Fibroblast of the conjunctiva (primary cell): ENCODE measurements at places on chromosomes 6 and 20.

GRCh38 chr20:38303908-38304379, at the start of gene BPI:
Gene BPI (plus strand): TSS chr20:38304156. CDS start chr20:38304224, 68 bp downstream.
- no peak for DNase-seq

DNA sequence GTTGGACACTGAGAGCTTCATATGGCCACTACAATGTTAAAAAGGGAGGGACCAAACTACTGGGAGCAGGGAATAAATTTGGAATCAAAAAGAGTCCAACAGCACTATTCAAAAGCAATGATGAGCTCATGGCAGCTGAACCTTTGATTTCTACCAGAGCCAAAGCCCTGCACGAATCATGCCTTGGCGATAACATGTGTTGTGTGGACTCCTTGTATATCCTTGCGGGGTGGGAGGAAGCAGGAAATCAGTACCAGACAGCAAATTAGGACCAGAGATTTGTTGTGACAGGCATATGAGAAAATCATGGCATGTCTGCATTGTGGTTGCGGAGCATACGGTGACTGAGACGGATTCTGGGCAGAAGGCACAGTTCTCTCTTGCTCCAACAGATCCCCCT, 85.6 kb upstream of the EMILIN3 start:
- DNase-seq = no peak

DNA sequence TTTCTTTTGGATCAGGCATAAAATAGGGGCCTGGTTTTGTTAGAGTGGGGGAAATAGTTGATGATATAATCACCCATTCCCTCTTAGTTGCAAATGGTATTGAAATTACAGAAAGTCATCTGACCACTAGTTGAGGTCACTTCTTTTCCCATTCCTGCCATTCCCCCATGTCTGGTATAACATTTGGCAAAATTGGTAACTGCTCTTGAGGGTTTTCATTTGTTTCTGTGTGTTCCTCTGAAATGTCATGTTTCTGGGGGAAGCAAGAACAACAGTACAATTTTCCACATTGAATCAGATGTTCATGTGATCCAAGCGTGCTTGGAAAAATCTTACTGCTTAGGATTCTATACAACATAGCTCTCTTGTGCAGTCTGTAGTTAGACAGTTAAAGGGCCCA, 7.3 kb downstream of the AIG1 start:
- DNase-seq = no peak

DNA sequence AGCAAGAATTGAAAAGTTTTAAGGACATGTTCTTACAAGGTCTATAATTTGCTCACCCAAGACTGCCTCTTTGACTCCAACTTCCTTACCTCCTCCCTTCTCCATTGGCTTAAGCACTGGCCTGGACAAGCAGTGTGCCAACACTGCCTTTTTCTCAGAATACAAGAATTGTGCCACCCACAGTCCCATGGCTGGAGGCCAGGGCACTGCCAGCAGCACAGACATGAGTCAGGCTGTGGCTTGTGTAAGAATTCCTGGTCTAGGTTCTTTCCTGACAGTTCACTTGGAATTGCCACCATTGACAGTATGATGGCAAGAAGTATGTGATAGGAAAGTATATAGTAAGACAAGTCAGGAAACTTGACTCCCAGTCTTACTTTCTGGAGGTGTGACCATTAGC, 202.7 kb upstream of the MARCKS start:
- no peak for DNase-seq

DNA sequence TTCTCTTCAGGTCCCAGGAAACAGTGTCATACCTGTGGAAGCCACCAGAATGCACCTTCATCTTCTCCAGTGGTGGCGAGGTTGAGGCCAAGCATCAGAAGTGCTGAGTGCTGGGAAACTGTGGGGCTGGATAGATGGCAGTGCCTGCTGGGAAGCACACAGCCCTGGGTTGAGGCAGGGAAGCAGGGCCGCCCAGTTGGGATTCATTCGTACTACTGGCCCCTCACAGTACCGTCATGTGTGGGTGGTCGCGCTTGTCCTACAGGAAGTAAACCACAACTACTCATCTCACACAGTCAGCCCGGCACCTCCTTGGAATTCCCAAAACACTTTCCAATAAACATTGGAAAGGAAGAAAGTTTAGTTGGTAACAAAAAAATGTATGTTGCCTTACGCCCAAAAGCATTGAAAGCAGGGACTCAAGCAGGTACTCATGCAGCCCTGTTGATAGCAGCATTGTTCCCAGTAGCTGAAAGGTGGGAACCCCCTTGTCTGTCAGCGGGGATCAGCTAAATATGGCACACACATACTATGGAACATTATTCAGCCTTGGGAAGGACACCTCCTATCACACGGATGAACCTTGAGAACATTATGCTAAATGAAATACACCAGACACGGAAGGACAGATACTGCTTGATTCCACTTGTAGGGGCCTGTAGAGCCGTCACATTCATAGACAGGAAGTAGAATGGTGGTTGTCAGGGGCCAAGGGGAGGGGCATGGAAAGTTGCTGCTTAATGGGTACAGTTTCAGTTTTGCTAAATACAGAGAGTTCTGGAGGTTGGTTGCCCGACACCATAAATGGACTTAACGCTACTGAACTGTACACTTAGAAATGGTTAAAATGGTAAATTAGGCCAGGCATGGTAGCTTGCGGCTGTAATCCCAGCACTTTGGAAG, 162.7 kb downstream of the MTHFD1L start:
- no peak for DNase-seq

GRCh38 chr20:57682184-57683101, 27.4 kb downstream of the PMEPA1 start:
- DNase-seq = no peak

DNA sequence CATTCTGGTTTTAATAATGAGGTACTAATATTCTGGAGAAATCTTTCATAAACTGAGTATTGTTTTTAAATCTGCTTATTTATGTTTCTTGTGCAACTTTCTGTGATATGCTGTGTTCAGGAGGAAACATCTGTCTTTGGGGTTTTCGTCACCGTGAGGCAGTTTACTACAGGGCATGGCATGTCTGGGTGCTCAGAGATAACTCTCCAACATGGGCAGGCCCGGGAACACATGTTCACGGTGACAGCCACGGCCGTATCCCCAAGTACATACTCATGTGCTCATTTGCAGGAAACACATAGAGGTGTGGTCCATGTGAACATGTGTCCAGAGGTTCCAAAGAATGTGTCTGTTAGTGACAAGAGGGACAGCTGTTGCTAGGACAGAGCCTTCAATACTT, 62.1 kb upstream of the CNKSR3 start:
- DNase-seq = no peak

DNA sequence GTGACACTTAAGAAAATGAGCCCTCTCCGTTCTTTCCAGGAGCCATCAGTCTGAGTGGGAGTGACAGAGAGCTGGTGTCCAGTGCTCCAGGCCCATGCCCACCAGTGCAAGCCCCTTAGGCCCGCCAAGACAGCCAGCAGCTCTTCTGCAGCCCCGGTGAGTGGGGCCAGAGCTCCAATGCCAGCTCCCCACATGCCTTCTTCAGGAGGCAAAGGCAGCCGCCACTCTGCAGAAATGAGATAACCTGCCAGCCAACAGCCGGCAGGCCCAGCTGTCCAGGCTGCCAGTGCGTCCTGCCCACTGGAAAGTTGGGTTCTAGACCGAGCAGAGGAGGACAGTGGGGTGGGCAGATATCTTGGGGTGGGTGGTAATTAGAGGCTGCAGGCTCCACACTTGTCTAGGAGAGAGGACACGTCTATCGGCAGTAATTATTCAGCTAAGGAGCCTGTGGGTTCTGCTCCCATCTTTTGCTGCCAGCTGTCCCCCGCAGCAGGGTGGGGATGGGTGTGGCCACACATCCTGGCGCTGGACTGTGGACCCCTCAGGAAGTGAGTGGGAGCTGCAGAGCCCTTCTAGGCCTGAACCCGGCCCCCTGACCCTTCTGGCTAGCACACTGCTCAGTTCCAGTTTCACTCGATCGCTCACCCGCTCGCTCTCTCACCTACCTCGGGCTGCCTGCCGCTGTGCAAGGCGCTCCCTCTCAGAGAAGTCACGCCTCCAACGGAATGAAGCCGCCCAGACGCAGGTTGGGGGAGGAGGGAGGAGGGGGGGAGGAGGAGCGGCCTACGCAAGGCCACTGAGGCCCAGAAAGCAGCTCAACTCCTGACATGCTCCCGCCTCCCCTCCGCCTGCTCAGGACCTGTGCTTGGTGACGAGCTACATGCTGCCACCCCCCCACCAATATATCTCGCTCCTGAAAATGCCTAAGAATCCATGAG, 3.6 kb downstream of the GRM4 start:
- DNase-seq = no peak

- no peak for DNase-seq
These were observed 30.1 kb downstream of the CITED2 start for GRCh38 chr6:139344186-139344963.

- DNase-seq = no peak
These were observed 1.1 kb upstream of the FGD2 start for GRCh38 chr6:37004044-37004980.

DNA sequence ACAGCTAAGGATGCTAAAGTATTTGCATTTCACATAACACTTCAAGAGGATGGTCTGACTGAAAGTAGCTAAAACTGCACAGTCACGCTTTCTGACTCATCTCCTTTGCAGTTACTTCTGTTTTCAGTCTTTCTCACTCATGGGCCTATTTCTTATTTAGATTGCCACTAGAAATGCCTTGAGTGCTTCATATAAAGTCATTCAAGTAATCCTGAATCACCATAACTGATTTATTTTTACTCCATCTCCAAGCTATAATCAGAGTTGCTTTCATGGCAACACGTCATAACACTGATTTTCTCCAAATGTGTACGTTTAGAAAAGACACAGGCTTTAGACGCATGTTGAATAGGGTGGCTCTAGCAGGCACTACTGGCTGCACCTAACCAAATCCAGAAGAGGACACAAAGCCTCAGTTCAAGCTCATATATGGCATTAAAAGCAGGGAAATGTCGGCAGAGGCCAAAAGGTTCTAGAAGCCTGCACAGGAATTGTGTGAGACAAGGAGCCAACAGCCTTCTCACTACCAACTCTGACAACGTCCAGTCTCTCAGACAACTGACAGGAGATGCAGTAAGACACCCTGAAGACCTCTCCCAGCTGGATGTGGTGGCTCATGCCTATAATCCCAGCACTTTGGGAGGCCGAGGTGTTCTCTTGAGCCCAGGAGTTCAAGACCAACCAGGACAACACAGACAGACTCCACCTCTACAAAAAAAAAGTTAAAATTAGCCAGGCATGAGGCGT, 64.1 kb upstream of the BEND6 start:
- DNase-seq = peak; percentile 76

DNA sequence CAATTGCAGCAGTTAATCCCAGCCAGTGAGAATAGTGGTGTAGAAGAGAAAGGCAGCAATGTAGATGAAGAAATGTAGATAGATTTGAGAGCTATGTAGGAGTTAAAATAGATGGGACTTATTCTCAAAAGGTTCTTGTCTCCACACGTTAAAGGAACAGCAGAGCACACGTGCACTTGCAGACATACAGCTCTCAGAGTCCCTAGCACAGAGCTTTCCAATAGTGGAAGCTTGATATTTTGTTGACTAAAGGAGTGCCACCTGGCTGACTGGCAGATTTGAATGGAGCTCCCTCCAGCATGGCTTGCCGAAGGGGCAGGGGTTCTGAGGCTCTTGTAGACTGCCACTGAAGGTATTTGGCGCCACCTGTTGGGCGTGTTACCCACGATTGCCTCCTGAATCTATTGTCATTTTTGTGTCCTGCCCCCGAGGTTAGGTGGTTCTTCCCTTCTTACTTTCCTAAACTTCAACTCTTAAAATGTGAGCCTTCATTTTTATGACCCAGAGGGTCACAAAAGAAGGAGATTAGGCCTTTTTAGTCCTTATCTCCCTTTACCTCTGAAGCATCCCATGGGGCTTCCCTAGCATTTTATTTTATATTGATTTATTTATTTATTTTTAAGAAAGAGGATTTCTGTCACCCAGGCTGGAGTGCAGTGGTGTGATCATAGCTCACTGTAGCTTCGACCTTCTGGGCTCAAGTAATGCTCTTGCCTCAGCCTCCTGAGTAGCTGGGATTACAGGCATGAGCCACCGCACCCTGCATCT, 16.4 kb downstream of the BRD2 start:
- peak; percentile 78 for DNase-seq

DNA sequence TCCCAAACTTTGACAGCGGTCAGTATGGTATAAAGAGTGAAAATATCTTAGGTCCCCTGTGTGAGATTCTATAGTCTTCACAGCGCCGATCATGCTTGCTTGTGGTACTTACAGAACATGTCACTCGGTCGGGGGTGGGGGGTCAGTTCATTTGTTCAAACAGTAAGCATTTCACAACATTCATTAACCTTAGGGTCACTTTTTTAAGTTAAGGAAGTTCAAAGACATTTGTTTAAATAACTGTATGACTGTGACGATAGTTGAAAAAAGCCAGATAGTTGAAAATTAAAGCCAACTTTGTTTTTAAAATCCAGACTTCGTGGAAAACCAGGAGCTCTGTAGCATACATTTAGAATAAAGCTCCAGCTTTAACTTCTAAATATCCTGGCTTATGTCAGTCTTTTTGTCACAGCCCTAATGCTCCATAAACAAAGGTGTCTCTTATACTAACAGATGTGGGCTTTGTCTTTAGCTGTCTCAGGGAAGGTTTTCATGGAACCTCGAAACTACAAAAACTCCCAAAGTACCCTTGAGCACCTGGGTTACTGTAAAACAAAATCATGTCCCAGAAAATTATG, 57.9 kb upstream of the PHACTR2 start:
- no peak for DNase-seq

- DNase-seq = no peak
These were observed 2.7 kb upstream of the RAET1L start for GRCh38 chr6:150027806-150028565.

DNA sequence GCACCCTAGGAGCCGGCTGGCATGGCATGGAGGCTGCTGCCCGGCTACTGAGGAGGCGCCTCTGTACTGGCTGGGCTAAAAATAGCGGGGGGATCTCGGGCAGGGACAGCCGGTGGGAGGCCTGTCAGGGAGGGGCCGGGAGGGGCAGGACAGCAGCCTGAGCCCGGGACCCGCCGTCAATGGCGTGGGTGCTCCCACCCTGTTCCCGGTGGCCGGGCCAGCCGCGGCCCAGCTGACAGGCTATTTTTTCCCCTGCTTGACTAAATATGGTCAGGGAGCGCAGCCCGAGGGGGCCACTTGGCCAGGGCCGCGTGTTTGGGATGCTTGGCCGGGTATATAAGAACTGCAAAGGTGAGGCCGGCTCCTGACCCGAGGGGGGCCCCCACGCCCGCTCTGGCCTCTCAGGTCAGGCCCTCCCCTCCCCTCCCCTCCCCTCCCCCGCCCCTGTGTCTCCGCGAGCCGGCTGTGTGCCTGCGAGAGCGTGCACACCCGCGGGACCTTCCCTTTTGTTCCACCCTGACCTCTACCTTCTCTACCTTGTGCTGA, 74.4 kb upstream of the GATA5 start:
- no peak for DNase-seq

- DNase-seq = no peak
These were observed 306.6 kb upstream of the FKBP1C start for GRCh38 chr6:62904687-62905086.

- DNase-seq = no peak
These were observed 100.4 kb downstream of the NRN1 start for GRCh38 chr6:5906340-5906670.

GRCh38 chr6:73152556-73152955, 72.7 kb downstream of the KHDC1L start:
- DNase-seq = no peak

GRCh38 chr6:105495515-105495914, 92.6 kb upstream of the PREP start:
- DNase-seq = no peak

- DNase-seq = peak; percentile 30
These were observed 108.1 kb downstream of the BCKDHB start for GRCh38 chr6:80214436-80215022.

- no peak for DNase-seq
These were observed 42.9 kb downstream of the C6orf132 start for GRCh38 chr6:42099340-42100028.

- no peak for DNase-seq
These were observed 6.2 kb downstream of the SNTA1 start for GRCh38 chr20:33437141-33437911.

GRCh38 chr6:140276719-140277118, 902.3 kb upstream of the CITED2 start:
- DNase-seq = no peak
